Aorta (tissue), 5 donors: ENCODE measurements at places on chromosomes 7 and 10. TPM values are rescaled to one million over a fixed set of nuclear protein-coding genes. Genes with fewer than 3 reads are reported as not detected.

DNA sequence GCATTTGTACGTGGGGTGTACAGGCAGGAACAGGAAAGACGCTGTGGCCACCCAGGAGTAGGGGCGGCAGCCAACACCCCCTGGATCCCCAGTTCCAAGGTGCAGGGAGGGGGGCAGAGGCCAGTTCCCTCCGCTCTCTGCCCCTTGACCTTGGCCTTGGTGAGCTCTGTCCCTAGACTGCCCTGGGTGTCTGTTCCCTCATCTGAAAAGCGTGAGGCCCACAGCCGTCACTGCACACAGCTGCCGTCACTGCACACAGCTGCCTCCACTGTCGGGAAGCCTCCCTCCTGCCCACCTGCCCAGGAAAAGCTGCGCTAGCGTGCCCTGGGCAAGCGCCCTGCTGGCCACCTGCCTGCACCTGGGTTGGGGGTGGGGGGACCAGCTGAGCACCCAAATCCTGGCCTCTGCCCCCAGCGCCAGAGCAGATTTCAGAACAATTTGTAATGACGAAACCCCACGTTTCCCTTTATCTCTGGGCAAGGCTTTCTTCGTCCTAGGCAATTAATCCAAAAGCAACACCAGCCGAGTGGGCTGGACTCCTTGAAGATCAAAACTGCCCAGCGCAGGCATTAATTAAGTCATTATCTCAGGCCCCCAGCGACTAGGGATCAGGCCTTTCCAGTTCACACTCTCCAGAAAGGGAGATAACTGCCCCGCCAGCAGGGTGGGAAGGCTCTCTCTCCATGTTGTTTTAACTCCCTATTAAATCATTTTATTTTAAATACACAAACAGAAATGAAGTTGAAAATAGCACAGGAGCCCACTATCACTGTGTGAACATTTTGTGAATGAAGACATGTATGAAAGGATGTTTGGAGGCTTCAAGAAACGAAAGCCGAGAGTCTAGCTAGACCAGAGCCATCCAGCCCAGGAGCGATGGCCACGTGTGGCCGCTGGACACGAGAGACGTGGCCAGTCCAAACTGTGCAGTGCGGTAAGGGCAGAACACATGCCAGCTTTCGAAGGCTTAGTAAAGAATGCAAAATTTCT, 4.0 kb upstream of the PDGFA start:
- H3K36me3 ChIP-seq = no peaks in the 10 kb centered on the region
- H3K27me3 ChIP-seq = no peaks in the 10 kb centered on the region
- no peak for DNase-seq
- peaks cover 3% of the 10 kb centered on the region for H3K4me1 ChIP-seq

- H3K4me3 ChIP-seq = no peak overlapping the region
- H3K27me3 ChIP-seq = no peaks in the 10 kb centered on the region
- no peaks in the 10 kb centered on the region for H3K36me3 ChIP-seq
- no peaks in the 10 kb centered on the region for H3K4me1 ChIP-seq
- DNase-seq = peak; percentile 51
Measured at GRCh38 chr7:157693521-157694375, 356.9 kb downstream of the DNAJB6 start.

GRCh38 chr10:123409426-123409825, 255.2 kb downstream of the BUB3 start:
- no peak overlapping the region for H3K4me3 ChIP-seq
- no peaks in the 10 kb centered on the region for H3K4me1 ChIP-seq
- H3K27me3 ChIP-seq = no peaks in the 10 kb centered on the region

DNA sequence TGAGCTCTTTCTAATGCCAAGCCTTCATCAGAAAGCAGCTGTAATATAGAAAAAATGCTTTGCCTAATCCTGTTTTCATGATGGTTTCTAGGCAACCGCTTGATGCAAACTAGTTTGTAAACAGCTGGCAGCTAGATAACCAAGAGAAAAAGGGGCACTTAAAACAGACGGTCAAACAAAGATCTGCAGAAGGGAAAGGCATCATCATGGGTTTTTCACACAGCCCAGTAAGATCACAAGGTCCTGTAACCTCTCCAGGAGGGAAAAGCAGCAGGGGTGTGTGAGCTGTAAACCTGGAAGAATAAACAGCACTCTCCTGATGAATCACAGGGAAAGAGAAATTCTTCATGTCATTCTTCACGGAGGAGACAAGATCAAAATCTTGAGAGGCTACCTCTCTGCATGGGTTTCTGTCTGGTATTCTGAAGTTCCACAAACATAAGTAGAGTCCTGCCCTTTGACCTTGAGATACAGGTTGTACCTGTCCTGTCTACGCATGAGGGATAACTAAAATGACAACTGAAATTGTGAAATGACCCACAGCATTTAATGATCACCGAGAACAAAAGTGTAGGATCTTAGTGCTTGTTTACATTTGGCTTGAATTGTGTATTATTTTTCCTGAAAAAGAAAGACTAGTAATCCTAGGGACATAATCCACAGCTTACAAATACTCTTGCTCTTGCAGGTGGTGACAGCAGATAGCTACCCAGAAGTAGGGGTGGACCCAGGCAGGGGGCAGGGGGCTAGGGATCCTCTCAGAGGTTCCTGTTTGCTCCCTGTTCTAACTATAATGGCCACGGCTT, 48.0 kb downstream of the CREB3L2 start:
- no peak overlapping the region for H3K4me3 ChIP-seq
- DNase-seq = no peak
- H3K36me3 ChIP-seq = no peaks in the 10 kb centered on the region
- H3K27ac ChIP-seq = peak overlapping the region; percentile 86
- H3K4me1 ChIP-seq = peaks cover 10% of the 10 kb centered on the region

- DNase-seq = no peak
- H3K27me3 ChIP-seq = no peaks in the 10 kb centered on the region
- H3K4me3 ChIP-seq = no peak overlapping the region
Measured at GRCh38 chr10:49758249-49758930, 3.7 kb downstream of the OGDHL start.

GRCh38 chr10:27537787-27538186, 33.7 kb downstream of the RAB18 start:
- no peak overlapping the region for H3K27ac ChIP-seq
- no peak for DNase-seq

DNA sequence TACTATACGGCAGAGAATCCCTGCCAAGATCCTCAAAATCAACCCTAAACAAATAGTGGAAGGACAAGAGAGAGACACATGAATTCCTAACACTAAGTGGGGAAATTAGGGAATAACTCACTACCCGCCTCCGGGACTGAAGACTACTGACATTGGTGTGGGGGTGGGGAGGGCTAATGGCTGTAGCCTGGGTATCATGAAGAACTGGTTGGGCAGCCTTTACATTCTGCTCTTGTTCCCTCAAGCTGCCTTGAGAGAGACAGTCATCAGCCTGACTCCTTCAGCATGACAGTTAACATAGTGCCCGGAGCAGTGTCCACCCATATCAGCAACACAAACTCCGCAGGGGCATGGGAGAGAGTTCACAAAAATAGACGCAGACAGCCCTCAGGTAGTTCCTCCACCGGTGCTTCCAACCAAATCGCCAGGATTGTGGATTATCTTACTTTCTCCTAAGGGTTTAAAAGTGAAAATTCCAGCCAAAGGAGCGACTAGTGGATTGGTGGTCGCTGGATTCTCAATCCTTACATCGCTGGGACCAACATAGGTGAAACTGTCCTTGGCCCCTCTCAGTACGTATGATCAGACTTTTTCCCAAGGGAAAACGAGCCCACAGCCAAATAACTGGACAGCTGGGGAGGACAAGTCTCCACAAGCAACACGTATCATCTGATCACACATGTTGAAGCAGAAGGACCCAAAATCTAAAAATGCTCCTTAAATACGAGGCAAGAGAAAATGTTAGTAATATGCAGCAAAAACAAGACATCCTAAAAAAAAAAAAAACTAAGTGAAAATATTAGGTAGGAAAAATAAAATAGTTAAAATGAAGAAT, 22.6 kb downstream of the TMEM254 start:
- no peak overlapping the region for H3K27ac ChIP-seq
- no peaks in the 10 kb centered on the region for H3K36me3 ChIP-seq
- no peaks in the 10 kb centered on the region for H3K27me3 ChIP-seq
- H3K4me3 ChIP-seq = no peak overlapping the region

TMEM184A gene
- not detected for total RNA-seq

CAMK1D gene
- total RNA-seq = 10.9 TPM

OGA gene
- 171 TPM for total RNA-seq

WDFY4 gene
- total RNA-seq = 7.3 TPM
